ENCODE measurements at places on chromosomes 13 and 19.

GRCh38 chr19:2627855-2628254, 74.6 kb downstream of the GNG7 start:
- DNase-seq, result no peak

GRCh38 chr19:13938301-13939064, at the start of gene PODNL1:
TSS of gene PODNL1 (minus strand) at chr19:13938417. CDS start at chr19:13938181, 236 bp downstream.
- no peak for DNase-seq

DNA sequence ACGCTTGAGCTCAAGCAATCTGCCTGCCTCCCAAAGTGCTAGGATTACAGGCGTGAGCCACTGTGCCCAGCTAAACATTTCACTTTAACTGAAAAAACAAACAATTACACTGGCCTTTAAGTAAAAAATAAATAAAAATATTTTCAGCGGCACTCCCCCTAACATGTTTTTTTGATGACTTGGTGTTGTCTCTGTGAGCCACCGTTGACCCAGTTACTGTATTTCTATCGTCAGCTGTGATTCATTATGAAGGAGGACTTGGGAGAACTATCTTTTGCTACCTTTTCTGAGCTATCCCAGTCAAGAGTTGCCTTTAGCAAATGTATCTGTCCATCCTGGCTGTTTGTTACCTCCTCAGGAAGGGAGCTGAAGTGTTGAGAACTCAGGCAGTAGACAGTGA, 18.5 kb upstream of the C19orf33 start:
- DNase-seq, result no peak

- DNase-seq, result no peak
These were observed 120.5 kb downstream of the STK24 start for GRCh38 chr13:98456413-98456845.

DNA sequence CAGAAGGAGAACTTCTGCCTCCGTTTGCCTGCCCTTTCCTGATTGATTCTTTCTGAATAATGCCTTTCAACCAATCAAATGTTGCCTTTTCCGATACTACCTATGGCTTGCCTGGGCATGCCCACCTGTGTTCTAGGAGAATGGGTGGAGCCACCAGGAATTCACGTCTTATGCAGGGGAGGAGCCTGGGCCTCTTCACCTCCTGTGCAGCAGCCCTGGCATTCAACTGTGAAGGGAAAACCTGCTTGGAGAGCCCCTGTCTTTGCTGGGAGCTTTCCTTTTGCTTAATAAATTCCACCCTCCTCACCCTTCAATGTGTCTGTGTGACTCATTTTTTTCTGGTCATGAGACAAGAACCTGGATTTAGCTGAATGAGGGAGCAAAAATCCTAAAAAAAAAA, 730.7 kb downstream of the UQCRFS1 start:
- no peak for DNase-seq

- peak; percentile 78 for DNase-seq
These were observed 255.0 kb upstream of the SLITRK1 start for GRCh38 chr13:84137292-84137691.

DNA sequence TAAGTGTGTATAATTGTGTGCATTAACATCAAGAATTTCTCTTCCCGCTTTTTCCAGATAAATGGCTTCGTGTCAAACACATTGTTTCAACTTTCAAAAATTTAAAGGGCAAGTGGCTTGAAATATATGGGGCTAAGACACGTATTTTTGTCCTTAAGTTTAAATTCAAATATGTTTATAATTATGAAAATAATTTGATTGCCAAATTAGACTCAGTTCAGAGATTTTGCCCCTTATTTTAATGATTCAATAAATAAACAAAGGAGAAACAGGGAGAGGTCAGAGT, 1159.2 kb upstream of the MIR17HG start:
- DNase-seq, result no peak

- DNase-seq, result no peak
These were observed 238.0 kb downstream of the LHFPL6 start for GRCh38 chr13:39364947-39365468.

GRCh38 chr13:20713014-20713376, 9.5 kb downstream of the IL17D start:
- no peak for DNase-seq

GRCh38 chr13:24146961-24147569, 13.5 kb upstream of the SPATA13 start:
- DNase-seq, result no peak

- DNase-seq, result no peak
These were observed 2.7 kb upstream of the SAMD1 start for GRCh38 chr19:14093117-14093823.

DNA sequence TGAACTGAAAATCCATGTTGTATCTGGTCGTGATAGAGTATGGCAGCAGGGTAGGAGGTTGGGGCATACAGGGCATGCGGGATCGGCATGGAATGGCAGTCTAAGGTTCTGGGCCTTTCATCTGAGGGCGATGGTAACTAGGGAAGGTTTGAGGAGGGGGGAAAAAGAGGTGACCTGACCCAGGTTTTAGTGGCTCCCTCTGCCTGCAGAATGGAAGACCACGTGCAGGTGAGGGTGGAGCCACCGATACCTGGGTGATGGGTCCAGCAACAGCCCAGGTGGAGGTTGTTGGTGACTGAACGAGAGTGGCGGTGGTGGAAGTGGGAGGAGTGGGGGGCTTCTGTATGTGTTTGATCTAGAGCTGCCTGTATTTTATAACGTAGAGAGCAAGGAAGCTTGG, 3.8 kb downstream of the ZNF749 start:
- no peak for DNase-seq
